Osteoblast (primary cell): ENCODE measurements at places on chromosomes 7 and 10. TPM values are rescaled to one million over a fixed set of nuclear protein-coding genes. Genes with fewer than 3 reads are reported as not detected.

Gene CALCR
- not detected in 2 replicates for total RNA-seq

DNA sequence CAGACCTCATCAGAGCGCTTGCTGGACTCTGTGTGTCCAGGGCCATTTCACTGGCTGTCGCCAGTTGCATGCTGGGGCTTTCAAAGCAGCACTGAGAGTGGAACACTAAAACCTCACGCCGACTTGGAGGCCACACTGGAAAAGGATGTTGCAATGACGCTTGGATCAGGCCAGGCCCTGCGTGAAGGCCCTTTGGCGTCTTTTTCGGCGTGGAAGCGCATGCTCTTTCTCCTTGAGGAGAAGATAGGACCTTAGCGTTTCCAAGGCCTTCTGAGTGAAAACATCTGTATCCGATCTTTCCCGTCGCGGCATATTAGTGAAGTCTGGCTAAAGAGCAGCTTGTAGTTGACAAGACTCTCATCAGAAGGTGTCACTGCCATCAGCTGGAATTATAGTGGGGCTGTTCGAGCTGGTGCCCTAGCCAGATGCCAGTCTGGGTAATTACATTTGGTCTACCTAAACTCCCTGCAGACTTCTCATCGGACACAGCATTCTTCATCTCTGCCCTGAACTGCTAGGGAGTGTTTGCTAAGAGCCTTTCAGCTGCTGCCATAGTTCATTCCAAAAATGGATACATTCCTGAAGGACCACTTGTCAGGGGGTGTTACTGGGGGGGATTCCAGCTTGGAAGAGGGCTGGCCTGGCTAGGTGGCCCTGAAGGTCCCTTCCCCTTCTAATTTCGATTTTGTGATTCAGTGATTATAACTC, 167.7 kb upstream of the TCF7L2 start:
- DNase-seq, result no peak
- H3K27ac ChIP-seq, result no peak overlapping the region
- H3K4me3 ChIP-seq, result no peak overlapping the region

DNA sequence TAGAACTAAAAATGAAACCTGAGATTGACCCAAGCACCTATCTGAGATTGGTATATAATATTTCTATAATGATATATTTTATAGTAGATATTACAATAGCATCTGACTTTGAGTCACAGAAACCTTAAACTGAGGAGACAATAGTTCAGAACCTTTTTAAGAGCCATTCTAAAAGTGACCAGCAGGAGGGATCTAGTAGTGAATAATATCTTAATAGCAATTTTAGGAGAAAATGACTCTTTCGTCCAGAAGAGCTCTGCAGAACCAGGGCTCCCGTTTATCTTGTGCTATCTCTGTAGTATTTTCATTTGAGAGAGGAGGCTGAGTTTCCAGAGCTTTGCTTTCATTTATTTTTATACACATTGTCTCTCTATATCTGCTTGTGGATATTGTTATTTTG, 68.1 kb downstream of the PODXL start:
- H3K36me3 ChIP-seq, result peaks cover 5% of the 10 kb centered on the region
- DNase-seq, result no peak
- no peak overlapping the region for H3K4me3 ChIP-seq
- no peak overlapping the region for H3K27ac ChIP-seq
- no peaks in the 10 kb centered on the region for H3K27me3 ChIP-seq
- peaks cover 14% of the 10 kb centered on the region for H3K4me1 ChIP-seq

Gene MYH16
- under 0.01 TPM in 1 of 2 replicates, not detected in the other for total RNA-seq

DNA sequence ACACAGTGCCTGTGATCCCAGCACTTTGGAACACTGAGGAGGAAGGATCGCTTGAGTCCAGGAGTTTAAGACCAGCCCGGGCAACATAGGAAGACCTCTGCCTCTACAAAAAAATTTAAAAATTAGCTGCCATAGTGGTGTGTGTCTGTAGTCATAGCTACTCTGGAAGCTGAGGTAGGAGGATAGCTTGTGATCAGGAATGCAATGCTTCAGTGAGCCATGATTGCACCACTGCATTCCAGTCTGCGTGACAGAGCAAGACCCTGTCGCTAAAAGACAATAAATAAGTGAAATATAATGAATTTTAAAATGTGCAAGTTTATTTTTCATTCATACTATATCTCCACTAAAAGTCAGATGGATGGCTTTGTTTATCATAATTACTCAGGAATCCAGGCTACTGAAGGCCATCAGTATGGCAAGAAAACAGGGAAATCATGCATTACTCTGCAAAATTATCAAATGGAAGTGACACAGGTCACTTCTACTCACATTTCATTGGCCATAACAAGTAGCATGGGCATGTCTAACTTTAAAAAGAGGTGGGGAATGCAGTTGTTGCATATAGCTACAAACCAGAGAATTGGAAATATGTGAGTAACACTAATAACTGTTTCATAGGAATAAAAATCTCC, 32.9 kb upstream of the FAM3C start:
- no peaks in the 10 kb centered on the region for H3K36me3 ChIP-seq
- H3K4me1 ChIP-seq, result peaks cover 7% of the 10 kb centered on the region

Gene TRPV5
- total RNA-seq, result not detected in 2 replicates

GRCh38 chr10:110348336-110348735, 43.6 kb upstream of the SMNDC1 start:
- DNase-seq, result no peak
- no peak overlapping the region for H3K27ac ChIP-seq
- H3K4me3 ChIP-seq, result no peak overlapping the region
- H3K4me1 ChIP-seq, result peaks cover 24% of the 10 kb centered on the region

GRCh38 chr7:66847879-66848790, 72.9 kb upstream of the TMEM248 start:
- H3K27me3 ChIP-seq, result no peaks in the 10 kb centered on the region
- H3K36me3 ChIP-seq, result no peaks in the 10 kb centered on the region
- peak overlapping the region; percentile 9 for H3K27ac ChIP-seq
- H3K4me3 ChIP-seq, result no peak overlapping the region
- peaks cover 13% of the 10 kb centered on the region for H3K4me1 ChIP-seq
- DNase-seq, result peak; percentile 70

Gene IKZF1
- total RNA-seq, result under 0.01 TPM in 1 of 2 replicates, not detected in the other

- no peaks in the 10 kb centered on the region for H3K4me1 ChIP-seq
- no peaks in the 10 kb centered on the region for H3K36me3 ChIP-seq
- H3K4me3 ChIP-seq, result no peak overlapping the region
- DNase-seq, result no peak
- no peak overlapping the region for H3K27ac ChIP-seq
Observed at GRCh38 chr7:146175716-146176115, 59.1 kb downstream of the CNTNAP2 start.

DNA sequence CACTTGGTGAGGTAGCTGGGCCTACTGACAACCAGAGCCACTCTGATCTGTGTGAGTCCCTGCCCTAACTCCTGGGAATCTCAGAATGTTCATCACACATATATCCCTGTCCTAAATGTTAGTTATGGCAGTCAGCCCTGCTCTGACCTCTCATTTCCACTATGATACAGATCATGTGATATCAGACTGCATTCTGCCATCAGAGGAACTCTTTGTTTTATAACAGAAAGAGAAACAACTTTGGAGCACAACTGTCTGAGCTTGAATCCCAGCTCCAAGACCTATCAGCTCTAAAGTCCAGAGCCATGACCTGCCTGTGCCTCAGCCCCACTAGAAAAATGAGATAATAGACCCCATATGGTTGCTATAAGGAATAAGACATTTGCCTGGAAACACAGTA, 54.6 kb upstream of the ABCB4 start:
- DNase-seq, result no peak
- H3K4me3 ChIP-seq, result no peak overlapping the region
- no peaks in the 10 kb centered on the region for H3K27me3 ChIP-seq
- H3K4me1 ChIP-seq, result no peaks in the 10 kb centered on the region
- H3K36me3 ChIP-seq, result no peaks in the 10 kb centered on the region

DNA sequence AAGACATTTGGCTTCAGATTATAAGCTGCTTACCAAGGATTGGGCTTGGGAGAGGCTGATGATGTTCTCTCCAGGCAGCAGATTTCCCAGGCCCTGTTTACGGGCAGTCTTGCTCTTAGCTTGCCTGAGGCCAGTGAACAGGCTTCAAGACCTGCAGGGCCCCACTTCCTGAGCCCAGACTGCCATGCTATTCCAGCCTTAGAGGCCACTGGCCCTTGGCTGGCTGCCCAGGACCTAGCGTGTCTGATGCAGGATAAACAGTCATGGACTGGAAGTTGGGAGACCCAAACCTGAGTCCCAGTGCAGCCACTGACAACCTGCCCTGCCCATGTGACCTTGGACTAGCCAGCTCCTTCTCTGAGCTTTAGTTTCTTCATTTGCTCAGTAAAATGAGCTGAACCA, 2.9 kb downstream of the PRXL2A start:
- H3K27ac ChIP-seq, result no peak overlapping the region
- DNase-seq, result no peak
- H3K4me3 ChIP-seq, result no peak overlapping the region

Gene ACSM6
- not detected in 2 replicates for total RNA-seq

DNA sequence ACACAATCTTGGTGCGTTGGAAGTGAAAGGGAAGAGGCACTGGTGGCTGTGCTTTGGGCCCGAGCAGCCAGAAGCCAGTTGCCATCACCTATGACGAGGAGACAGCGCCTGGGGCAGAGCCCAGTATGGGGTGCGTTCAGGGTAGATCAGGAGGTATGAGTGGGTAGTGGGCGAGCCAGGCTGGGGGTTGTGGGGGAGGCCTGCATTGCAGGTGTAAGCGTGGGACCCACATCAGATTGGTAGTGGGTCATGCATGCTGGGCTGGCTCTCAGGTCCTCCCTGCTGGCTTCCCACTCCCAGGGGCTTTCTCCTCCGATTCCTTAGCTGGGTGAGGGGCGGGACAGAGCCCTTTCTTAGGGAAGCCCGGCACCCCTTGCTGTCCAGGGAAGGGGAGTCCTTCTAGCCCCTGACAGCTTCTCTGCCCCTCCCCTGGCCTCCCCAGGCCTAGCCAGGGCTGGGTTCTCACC, 445 bp upstream of the PVRIG start:
- H3K27ac ChIP-seq, result no peak overlapping the region
- H3K4me3 ChIP-seq, result no peak overlapping the region
- DNase-seq, result no peak
- H3K27me3 ChIP-seq, result no peaks in the 10 kb centered on the region

GRCh38 chr7:140084972-140085371, 22.2 kb upstream of the PARP12 start:
- H3K27me3 ChIP-seq, result peaks cover 15% of the 10 kb centered on the region
- no peak overlapping the region for H3K27ac ChIP-seq
- DNase-seq, result no peak
- no peak overlapping the region for H3K4me3 ChIP-seq

GRCh38 chr7:80070391-80070790, 64.2 kb upstream of the GNAI1 start:
- H3K4me3 ChIP-seq, result no peak overlapping the region
- H3K4me1 ChIP-seq, result peaks cover 6% of the 10 kb centered on the region
- H3K27ac ChIP-seq, result no peak overlapping the region
- no peaks in the 10 kb centered on the region for H3K36me3 ChIP-seq
- peak; percentile 46 for DNase-seq
- no peaks in the 10 kb centered on the region for H3K27me3 ChIP-seq

DNA sequence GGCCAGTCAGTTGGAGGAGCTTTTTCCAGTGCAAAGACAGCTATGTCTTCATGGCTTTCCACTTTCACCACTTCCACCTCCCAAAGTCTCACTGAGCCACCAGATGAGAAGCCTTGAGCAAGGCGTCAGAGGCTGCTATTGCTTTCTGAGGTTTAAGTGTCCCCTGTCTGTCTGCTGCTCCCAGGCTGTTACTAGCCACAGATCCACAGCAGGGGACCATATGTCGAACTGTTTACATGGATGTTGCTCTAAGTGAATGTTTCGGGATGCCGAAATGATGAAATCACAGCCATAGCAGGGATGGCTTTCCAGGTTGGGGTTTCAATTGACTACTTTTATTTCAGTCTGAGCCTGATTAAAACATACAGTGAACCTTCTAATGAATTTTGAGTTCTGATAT, 88.5 kb downstream of the AVL9 start:
- no peak for DNase-seq
- H3K4me1 ChIP-seq, result peaks cover 28% of the 10 kb centered on the region
- H3K27me3 ChIP-seq, result no peaks in the 10 kb centered on the region
